Activated T-helper 17 cell treated with anti-CD3 and anti-CD28 coated beads, Interleukin-2, amount 50 U/mL, for 72 hours (primary cell): ENCODE measurements at places on chromosomes 13 and 19. TPM values are rescaled to one million over a fixed set of nuclear protein-coding genes. Genes with fewer than 3 reads are reported as not detected.

DNA sequence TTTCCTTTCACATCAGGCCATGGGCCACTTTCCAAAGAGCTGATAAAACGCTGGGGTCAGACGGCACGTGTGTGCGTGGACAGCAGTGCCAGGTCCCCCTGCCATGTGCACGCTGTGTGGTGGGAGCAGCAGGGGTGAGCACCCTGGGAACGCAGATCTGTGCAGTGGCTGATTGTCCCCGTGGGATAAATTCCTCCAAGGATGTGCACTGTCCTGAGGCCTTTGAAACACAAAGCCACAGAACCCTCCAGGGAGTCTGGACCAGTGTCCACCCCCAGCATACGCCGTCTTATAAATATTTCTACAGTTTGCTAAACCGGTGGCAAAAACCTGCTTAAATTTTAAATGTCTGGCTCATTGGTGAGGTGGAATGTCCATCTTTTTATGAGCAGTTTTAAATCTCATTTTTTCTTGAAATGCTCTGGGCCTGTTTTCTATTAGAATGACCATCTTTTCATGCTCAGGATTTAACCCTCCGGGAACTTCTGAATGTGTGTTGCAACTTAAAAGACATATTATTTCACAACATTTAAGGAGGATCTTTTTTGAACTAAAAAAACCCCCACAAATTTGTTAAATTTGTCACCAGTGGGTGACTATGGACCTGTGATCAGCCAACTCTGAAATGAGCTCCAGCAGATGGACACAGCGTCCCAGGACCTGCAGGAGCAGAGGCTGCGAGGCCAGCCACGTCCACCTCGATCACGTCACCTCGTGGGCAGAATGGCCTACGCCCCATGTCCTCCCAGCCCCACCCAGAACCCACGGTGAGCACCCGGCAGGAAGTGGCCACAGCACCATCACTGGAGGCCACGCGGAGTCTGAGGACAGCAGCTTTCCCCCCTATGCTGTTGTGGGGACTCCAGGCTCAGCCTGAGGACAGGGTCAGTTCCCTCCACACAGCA, 68.6 kb downstream of the RASA3 start:
- peak overlapping the region; percentile 97 for H3K27ac ChIP-seq
- H3K4me3 ChIP-seq: peak overlapping the region; percentile 90
- ATAC-seq: no peak
- peaks cover 58% of the 10 kb centered on the region for H3K36me3 ChIP-seq
- no peaks in the 10 kb centered on the region for H3K27me3 ChIP-seq

DNA sequence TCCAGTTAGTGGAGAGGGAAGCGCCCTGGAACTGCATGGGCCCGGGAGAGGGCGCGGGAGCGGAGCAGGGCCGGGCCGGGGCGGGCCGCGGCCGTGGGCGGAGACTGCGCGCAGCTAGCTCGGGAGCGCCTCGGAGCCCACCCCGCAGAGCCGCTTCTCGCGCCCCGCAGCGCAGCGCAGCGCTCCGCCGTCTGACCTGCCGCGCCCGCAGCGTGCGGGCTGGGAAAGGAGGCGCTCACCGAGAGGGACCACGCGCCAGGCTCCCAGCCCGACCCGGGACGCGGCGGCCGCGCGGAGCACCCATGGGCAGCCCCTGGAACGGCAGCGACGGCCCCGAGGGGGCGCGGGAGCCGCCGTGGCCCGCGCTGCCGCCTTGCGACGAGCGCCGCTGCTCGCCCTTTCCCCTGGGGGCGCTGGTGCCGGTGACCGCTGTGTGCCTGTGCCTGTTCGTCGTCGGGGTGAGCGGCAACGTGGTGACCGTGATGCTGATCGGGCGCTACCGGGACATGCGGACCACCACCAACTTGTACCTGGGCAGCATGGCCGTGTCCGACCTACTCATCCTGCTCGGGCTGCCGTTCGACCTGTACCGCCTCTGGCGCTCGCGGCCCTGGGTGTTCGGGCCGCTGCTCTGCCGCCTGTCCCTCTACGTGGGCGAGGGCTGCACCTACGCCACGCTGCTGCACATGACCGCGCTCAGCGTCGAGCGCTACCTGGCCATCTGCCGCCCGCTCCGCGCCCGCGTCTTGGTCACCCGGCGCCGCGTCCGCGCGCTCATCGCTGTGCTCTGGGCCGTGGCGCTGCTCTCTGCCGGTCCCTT, at the start of gene MLNR:
TSS of gene MLNR (plus strand) at position 303 of the 820 bp plus-strand sequence. CDS start at position 303, 0 bp downstream.
- H3K4me1 ChIP-seq: peaks cover 9% of the 10 kb centered on the region
- peaks cover 14% of the 10 kb centered on the region for H3K36me3 ChIP-seq
- H3K27me3 ChIP-seq: peaks cover 50% of the 10 kb centered on the region
- no peak within 1 kb of the TSS for H3K27ac ChIP-seq

DNA sequence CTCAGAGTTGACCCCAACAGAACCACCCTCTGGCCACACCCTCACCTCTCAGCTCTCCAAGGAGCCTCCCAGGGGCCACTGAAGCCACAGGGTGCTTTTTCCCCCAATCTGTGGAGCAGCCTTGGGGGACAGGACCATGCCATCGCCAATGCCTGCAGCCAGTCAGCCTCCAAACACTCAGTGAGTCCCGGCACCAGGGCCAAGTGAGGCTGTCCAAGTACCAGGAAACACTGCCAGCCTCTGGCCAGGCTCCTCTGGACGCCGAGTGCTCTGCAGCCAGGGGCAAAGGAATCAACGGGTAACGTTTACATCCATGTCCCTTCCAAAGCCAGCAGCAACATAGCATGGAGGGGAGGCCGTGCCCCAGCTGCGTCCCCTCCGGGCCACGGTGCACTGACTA, 9.5 kb upstream of the COMP start:
- no peaks in the 10 kb centered on the region for H3K4me1 ChIP-seq
- H3K36me3 ChIP-seq: no peaks in the 10 kb centered on the region
- H3K4me3 ChIP-seq: no peak overlapping the region
- no peak for ATAC-seq
- H3K27me3 ChIP-seq: peaks cover 15% of the 10 kb centered on the region

GRCh38 chr19:38735257-38735686, 9.0 kb downstream of the CAPN12 start:
- no peaks in the 10 kb centered on the region for H3K27me3 ChIP-seq
- H3K36me3 ChIP-seq: peaks cover 30% of the 10 kb centered on the region
- peaks cover 25% of the 10 kb centered on the region for H3K4me1 ChIP-seq
- peak overlapping the region; percentile 80 for H3K4me3 ChIP-seq

Gene NLRP11
- total RNA-seq: 0.11 TPM

Gene PABPC3
- 0.32 TPM for total RNA-seq

Gene GNG7
- total RNA-seq: 0.29 TPM

Gene SLITRK1
- total RNA-seq: not detected

DNA sequence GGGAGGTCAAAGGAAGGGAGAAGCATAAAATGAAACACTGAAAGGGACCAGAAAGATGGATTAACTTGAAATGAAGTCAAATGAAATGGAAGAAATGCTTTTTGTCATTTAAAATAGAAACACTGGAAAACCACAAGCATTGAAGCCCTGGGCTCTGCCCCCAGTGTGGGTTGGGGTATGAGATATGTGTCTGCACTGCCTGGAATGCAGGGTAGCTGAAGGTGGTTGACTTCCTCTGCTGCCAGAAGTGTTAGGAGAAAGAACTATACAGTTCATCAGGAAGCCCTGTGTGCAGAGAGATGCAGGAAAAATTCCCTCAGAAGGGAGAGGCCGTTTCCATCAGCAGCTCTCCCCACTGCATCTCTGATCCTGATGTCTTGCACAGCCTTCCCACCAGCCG, 69.2 kb downstream of the DHRS12 start:
- ATAC-seq: no peak
- no peaks in the 10 kb centered on the region for H3K27me3 ChIP-seq
- H3K27ac ChIP-seq: no peak overlapping the region

DNA sequence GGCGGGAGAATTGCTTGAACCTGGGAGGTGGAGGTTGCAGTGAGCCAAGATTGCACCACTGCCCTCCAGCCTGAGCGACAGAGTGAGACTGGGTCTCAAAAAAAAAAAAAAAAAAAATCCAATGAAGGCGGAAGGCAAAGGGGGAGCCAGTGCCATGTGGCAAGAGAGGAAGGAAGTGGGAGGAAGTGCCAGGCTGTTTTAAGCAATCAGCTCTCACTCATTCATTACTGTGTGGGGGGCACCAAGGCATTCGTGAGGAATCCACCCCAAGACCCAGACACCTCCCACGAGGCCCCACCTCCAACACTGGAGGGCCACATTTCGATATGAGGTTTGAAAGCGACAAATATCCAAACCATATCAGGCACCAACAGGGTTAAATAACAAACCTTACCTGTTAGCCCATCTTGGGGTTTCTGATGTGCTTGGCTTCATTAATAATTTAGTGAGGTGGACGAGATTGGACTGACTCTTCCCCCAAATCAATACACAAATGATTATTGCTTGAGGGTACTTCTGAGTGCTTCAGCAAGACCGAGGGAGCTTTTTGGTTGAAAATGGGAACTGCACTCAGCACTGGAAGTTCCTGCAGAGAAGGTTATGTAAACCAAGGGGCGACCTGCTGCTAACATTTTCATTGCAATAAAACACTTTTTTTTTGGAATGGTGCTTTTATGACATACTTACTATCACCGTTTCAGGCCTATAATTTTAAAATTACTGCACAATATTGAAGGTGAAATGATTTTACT, 7.5 kb upstream of the LRP3 start:
- no peaks in the 10 kb centered on the region for H3K36me3 ChIP-seq
- H3K27ac ChIP-seq: no peak overlapping the region
